RPMI7951 (cell line): ENCODE measurements at places on chromosomes 2 and 18. TPM values are rescaled to one million over a fixed set of nuclear protein-coding genes. Genes with fewer than 3 reads are reported as not detected.

Gene ALPG
- total RNA-seq, result not detected in 2 replicates

DNA sequence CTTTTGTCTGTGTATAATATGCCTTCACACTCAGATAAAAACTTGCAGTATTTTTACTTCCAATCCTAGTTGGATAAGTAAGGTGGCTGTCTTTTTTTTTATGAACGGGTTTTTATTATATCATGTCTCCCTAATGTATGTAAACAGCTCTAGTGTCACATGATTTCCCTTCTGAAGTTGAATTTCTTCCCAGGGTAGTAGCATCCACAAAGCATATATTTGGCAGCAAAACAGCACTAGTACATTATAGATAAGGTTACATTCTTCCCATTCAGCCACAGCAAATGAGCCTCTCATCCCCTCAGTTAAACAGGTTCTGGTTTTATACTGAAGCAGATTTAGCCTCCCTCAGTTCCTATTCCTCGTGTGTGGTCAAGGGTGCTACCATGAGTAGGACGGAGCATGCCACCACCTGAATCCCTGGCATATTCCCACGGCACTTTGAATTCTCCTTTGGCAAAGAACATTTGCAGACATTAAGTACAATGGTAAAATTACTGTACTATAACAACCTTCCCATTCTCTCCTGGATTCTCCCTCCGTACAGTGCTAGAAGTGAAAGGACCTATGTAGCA lies 15.4 kb upstream of the DTNA start:
- no peak for DNase-seq

DNA sequence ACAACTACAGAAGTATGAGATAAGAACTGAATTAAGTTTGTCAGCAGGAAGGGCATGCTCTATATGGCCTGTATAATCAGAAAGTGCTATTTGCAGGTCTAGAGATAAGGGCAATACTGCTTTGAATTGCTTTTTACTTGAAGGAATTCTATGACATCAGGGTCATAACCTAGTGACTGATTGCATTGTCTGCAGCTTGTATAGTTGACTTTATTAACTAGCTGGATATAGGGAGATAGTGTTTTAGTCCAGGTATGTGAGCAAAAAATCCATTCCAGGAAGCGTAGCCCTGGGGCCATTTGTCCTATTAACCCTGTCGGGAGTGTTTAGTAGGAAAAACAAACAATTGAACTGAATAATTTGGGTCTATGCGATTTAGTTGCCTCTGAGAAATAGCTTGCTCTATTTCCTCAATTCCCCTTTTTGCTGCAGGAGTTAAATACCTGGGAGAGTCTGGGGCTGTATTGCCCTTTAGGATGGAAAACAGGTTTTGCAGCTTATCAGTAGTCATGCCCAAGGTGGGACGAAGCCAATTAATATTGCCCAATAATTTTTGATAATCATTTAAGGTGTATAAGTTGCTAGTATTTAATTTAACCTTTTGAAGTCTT lies 30.0 kb downstream of the HTR2B start:
- no peak for DNase-seq

DNA sequence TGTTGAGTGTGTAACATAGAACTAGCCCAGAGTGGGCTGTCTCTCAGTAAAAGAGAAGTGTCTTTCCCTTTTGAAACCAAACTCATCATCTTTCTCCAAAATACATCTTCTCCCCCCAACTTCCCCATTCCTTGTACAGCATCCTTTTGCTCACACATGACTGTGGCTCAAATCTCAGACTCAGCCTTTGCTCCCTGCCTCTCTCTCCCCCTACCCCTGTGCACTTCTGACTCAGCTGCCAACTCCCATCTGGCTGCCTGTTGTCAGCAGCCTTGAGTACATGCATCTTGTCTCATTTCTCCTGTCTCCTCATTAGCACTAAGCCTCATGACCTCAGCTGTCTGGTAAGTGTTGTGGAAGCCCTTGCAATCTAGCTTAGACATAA lies 18.1 kb upstream of the MGAT4A start:
- no peak for DNase-seq

Gene LIMS4
- total RNA-seq, result 0.12 and 0.29 TPM in 2 replicates

Gene VWA3B
- 0.29 TPM in 1 of 2 replicates, not detected in the other for total RNA-seq
